ENCODE measurements at places on chromosomes 3 and 15.

DNA sequence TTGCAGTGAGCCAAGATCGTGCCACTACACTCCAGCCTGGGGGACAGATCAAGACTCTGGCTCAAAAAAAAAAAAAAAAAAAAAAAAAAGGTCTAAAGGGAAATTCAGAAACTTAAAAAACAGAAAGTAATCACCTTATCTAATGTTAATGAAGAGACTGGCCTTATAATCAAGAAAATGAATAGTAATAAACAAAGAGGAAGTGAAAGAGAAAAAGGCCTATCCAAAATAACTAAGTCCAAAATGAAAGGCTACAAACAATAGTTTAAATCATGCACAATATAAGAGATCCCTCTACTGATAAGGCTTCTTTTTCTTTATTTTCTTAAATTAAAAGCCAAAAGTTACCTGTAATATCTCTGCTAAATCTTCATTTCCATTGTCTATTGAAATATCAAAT lies 37.1 kb upstream of the HDC start:
- no peak for DNase-seq

DNA sequence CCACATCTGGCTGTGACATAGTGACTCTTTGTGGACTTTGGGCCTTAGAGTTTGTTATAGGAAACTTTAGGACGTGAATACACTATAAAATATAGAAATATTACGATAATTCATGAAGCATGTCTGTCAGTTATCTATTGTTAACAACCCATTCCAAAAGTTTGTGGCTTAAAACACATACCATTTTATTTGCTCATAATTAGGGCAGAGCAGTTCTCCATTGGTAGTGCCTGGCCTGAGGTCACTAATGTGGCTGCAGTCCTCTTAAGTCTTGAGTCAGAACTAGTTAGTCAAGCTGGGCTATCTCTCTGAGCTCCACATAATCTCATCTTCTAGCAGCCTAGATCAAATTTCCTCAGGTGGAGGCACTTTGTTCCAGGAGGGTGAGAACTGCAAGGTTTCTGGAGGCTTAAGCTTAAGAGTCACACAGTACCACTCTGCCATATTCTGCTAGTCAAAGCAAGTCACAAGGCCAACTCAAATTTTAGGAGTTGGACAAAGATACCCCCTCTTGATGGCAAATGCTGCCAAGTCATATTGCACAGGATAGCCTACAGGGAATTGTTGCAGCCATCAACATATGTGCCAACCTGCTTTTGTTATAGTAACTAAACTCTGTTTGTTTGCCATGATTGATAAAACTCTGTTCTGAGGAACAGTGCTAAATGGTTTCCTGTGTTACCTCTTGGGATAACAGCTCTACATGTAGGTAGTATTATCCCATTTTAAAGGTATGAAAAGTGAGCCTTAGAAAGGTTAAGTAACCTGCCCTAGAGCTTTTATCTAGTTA lies 8.7 kb downstream of the ATXN7 start:
- DNase-seq, result no peak

DNA sequence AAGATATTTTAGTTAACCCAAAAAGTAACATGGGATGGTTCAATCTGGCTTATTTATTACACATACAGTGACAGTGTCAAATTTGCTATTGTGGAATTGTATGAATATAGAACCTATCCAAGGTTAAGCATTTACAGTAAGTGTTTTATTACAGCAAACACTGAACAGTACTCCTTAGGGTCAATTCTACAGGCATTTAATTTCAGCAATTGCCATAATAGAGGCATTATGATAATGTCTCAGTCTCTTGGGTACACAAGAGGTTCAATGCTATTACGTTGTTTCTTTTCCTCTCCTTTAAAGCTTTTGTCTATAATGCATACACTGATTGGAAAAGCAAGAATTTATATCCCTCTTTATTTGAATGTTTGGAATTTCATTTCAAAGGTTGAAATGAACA lies 275.7 kb upstream of the NAALADL2 start:
- no peak for DNase-seq

- DNase-seq, result no peak
Observed at GRCh38 chr3:50270422-50271224, 1.7 kb downstream of the SEMA3B start.

- DNase-seq, result no peak
Observed at GRCh38 chr3:193301433-193301832, 60.4 kb downstream of the PLAAT1 start.

GRCh38 chr15:78177447-78177873 lies 28.3 kb downstream of the IDH3A start:
- peak; percentile 42 for DNase-seq

DNA sequence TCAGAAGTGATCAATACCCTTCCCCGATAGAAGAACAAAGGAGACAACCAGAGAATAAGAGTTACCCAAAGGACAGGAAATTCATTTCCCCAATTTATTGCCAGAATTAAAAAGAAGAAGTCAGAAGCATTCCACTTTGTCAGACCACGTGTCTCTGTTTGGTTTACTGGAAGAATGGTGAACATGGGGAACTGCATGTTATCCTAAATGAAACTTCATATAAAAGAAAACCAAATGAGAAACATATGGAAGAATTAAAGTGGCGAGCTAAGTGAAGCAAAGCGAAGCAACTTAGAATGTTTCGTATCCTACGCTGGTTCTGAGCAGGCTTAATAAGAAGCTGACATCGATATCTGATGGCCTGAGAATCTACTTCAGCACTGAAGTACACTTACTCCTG lies 190.7 kb downstream of the MAGI1 start:
- DNase-seq, result no peak

DNA sequence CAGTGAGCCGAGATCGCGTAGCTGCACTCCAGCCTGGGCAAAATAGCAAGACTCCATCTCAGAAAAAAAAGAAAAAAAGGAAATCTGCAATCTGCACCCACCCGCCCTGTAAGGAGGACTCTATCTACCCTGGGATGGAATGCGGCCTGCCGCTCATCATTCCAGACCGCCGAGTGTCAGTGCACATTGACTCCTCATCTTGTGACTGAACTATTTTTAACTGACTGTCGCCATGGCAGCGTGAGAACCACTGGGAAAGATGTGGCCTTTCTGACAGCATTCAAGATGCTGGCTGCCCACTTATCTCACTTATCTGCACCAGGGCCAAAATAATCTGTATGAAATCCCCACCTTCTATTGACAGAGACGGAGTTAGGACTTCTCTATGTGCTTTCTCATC lies 38.8 kb upstream of the ANKRD34C start:
- no peak for DNase-seq

DNA sequence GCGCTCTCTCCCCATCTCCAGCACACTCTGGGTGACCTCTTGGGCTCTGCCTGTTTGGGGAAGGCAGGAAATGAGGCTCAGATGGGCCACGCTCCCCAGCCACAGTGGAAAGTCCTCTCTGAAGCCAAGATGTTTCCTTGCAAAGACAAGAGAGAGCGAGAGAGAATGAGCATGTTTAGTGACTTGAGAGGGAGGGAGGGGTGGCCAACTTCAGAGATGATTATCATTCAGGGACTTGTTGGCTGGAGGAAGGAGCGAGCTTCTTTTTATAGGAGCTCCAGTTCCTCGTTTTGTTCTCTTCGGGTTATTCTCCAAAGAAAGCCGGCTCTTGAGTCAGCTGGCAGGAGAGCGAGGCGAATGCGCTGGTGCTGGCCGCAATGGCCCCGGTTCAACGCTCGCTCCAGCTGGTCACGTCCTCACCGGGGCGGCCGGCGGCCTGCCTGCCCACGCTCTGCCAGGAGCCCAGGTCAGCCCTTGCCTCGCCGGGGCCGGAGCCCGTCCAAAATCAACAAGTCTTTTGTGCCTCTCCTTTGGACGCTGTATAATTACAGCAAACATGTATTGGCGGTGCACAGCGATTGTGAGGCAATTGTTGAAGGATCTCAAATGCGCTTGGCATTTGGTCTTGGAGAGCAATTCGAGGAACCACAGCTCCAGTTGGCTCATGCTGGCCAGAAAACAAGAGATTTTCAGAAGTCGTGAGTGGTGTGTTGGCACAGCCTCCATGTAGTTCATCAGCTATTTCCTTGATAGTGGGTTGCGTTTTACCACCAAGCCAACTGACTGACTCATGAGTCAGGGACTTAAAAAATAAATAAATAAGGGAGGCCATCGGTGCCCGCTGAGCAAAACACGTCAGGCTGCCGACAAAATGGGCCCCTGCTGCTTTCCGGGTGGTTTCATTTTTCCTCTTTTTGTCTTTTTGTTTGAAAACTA lies 288.6 kb downstream of the UACA start:
- peak; percentile 93 for DNase-seq

DNA sequence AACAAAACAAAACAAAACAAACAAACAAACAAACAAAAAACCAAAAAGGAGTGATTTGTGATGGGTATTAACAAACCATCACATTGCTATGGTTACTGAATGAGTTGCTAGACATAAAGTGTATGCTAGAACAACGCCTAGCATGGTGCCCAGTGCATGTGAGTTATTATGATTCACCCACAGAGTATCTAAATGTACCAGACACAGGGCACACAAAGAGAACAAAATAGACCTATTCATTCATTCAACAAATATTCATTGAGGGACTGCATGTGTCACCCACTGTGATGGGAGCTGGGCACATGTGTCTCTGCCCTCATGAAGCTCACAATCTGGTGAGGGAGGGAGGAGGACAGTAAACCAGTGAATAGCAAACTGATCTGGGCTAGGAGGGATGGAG lies 11.6 kb upstream of the ACAN start:
- no peak for DNase-seq

GRCh38 chr3:112735926-112736325 lies 95.0 kb upstream of the CCDC80 start:
- DNase-seq, result no peak

DNA sequence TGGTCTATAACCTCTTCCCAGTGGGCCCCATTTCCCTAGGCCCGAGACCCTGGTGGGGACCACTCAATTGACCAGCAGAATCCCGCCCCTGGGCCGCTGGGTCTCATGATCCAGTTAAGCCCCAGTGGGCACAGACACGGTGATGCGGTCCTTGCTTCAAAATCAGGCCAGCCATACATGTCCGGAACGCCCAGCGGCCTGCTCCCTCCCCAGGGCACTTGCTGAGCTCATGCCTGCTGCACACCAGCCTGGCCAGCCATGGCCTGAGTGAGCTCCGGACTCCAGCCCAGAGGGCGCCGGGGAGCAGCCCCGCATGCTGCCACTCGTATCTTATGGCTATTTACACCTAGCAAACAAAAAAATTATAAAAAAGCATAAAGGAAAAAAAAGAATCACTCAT lies 34.4 kb upstream of the IQSEC1 start:
- no peak for DNase-seq

DNA sequence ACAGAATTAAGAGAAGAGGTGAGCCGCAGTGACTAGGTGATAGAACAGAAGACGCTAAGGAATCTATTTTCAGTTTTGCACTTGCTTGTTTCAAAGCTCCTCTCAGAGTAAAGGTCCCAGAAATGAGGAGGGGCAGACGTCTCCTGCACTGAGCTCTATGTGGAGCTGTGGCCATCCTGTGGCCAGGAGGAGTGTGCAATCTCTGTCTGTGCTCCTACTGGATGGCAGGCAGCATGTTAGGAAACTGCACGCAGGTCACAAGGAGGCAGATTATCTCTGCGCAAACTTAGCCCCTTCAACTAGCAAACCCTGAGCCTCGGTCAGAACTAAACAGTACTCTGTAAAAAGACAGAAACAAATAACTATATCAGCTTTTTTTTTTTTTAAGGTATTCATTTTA lies 31.1 kb upstream of the PPIB start:
- no peak for DNase-seq

DNA sequence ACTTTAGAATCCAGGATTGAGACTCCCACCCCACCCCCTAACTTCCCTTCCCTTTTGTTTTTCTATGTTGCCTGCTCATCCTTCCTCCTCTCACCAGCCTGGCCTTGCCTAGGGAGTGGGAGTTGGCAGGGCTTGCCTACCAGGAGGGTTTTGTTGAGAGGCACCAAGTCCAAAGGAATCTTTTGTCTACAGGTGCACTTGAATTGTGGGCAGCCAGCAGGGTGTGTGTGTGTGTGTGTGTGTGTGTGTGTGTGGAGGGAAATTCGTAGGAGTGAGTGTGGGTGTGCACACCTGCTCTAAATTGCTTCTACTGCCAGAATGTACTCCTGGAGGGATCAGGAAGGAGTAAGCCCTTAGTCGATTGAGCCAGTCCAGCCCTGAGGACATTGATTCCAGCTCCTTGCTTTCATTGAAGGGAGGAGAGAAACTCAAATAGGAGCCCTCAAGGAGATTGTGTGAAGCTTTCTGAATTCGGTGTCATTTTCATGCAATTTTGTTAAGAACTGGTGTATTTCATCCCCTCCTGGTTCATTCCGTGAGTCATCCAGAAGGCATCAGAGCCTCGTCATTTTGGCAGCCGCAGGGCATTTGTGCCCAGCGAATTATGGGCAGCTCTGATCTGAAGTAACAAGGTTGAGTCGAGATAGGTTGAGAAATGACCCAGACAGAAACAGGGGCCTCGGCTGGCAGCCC lies 112.1 kb downstream of the SLCO3A1 start:
- DNase-seq, result no peak

GRCh38 chr3:194073926-194074325 lies 62.0 kb upstream of the HES1 start:
- DNase-seq, result no peak

DNA sequence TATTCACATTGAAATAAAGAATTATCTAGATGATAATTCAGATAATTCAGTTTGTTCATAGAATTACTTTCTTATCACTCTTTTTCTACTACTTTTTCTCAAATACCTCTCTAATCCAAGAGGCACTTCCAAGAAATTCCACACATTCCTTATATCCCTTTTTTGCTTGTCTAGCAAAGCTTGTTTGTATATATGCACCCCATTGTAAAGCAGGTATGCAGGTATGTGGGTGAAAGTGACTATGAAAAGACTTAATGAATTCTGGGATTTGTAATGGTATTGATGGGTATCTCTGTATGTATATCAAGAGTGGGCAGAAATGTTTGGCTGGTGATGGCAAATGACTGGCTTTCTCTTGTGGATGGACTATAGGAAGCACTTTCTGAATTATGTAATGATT lies 94.1 kb upstream of the FGF7 start:
- no peak for DNase-seq

DNA sequence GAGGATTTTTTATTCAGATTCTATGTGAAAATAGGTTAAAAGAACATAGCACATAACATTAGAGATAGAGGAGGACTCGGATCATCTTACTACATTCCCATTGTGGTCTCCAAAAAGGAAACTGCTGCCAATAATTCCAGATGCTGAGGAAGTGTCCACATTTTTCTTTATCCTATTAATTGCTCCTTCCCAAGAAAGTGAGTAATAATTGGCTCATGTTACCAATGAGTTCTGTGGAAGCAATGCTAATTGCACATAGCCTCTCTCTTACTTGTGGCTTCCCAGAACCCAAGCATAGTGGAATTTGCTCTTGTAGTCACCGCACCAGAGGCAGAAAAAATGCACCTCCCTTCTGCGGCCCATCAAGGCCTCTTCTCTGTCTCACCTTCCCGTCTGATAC lies 208.4 kb downstream of the PLOD2 start:
- DNase-seq, result no peak

GRCh38 chr3:45676325-45677032 lies 12.7 kb upstream of the SACM1L start:
- no peak for DNase-seq
